AG20443 (cell line): ENCODE measurements at places on chromosomes 4 and X.
A peak's percentile ranks its signal among the peaks of the same experiment; 100 is the strongest.

- no peak for DNase-seq
These were observed 114.0 kb downstream of the BCOR start for GRCh38 chrX:39983715-39984114.

DNA sequence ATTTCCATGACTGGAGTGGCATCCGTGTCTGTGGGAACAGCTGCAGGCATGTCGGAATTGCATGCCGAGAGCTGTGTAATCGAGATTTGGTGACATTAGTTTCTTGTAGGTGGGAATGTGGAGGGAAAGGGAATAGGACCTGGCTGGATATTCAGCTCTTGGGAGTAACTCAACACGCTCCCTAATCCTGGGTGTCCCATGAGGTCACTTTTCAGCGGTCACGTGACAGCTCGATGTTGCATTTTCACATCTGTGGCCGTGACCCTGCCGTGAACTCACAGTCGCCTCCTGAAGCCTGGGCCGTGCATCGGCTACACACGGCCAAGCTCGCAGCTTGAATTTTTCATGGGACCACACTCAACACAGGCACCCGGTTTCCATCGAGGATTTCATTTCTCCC lies 25.8 kb upstream of the PSAPL1 start:
- DNase-seq: no peak

GRCh38 chr4:106316773-106317409 lies 541 bp downstream of the AIMP1 start:
- no peak for DNase-seq

- no peak for DNase-seq
These were observed 124.1 kb upstream of the LIMCH1 start for GRCh38 chr4:41413670-41414411.

GRCh38 chr4:5988086-5988845 lies 30.0 kb downstream of the C4orf50 start:
- DNase-seq: no peak

- no peak for DNase-seq
These were observed 718.1 kb downstream of the SMARCA1 start for GRCh38 chrX:128805236-128805635.

DNA sequence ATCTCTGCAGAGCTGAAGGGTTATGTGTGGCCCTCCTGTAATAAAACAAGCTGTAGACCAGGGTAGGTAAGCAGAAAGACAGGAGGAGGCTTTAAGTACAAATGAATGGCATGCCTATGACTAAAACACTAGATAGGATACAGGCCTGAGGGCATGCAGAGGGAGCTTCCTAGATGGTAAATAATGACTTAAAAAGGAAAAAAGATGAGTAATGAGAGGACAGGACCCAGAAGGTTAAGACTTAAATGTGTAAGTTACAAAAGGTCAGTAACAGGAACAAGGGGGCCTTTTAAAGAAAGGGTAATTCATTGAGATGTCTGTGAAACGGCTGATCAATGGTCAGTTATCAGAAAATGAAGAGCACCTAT lies 194.8 kb downstream of the SOWAHB start:
- DNase-seq: no peak

DNA sequence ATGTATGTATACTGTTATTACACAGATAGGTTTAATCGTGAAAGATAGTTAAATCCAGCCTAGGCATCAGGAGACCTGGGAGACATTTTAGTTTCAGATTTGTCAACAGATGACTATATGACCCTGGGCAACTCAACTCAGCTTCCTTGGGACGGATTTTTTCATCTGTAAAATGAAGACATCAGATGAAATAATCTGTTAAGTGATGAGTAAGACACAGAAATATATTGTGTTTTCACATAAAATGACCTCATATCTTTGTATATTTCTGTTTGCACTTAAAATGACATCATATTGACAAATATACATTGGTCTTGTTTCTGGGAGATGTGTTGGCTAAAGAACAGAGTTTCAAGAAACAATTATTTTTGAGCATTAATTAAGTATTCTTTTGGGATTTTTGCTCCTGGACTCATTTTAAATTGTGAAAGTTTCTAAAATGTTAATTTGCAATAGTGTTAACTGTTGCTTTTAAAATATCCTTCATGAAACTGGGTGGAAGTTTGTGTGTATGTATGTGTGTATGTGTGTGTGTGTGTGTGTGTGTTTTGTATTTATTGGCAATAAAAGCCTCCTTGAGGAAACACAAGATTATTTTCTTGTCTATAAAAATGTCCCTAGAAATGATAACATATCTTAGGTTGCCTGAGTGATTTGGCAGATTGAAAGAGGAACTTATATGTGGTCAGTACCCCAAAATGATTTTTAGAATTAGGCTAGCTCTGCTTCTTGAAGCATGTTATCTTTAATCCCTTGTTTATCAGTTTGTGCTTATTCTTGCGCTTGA lies 29.1 kb upstream of the MMAA start:
- DNase-seq: no peak

DNA sequence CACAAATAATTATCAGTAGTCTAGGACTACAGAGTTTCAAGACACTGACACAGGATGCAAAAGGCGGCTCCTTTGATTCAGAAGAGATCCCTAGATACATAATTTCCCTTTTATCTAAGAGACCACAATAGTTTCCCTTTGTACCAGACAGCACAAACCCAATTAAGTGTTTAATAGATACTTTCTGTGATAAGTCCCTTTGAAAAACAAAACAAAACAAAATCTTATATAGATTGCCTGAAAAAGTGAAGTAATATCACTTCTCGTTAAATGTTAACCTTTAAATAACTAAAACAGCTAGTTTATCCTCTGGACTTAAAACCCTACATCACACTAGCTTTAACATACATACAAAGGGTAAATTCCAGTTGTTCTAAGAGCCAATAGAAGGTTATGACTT lies 49.9 kb downstream of the APBB2 start:
- no peak for DNase-seq

DNA sequence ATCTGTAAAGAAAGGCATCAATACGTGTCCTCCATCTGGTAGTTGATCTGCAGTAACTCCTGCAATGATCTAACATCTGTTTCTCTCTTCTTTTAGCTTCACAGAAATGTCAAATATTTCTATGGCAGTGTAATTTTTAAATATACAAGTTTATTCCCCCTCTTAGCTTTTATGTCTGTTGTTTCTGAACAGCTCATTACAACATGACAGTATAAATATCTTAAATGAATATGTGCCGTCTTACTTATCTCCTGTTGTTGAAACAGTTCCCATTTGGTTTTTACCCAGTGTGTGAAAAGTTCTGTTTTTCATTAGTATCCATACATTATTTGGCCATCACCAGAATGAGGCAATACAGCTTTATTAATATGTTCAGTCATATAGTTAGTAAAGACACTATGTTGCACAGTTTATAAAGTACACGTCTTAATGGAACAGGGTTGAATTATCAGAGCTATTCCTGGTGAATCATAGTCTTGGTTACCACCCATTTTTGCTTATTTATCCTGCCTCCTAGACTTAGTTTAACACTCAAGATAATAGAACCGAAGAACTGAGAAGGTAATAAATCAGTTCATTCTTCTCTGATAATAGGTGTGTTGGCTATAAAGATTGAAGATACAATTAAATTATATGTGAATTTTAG lies 321.6 kb downstream of the TENM3 start:
- no peak for DNase-seq

DNA sequence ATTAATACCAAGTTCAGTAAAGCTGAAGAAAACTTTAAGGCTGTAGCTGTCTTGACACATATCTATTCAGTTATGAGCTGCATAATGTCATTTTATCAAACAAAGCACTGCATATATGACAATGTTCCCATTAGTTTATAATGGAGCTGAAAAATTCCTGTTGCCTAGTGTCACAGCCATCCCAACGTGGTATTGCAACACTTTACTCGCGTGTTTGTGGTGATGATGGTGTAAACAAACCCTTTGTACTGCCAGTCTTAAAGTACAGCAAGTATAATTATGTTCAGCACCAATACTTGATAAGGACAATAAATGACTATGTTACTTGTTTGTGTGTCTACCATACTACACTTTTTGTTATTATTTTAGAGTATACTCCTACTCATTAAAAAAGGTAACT lies 1415.6 kb upstream of the PCDH7 start:
- DNase-seq: no peak

GRCh38 chr4:137307806-137308205 lies 224.5 kb downstream of the PCDH18 start:
- peak; percentile 63 for DNase-seq

GRCh38 chr4:128775477-128775876 lies 34.0 kb upstream of the JADE1 start:
- DNase-seq: no peak

DNA sequence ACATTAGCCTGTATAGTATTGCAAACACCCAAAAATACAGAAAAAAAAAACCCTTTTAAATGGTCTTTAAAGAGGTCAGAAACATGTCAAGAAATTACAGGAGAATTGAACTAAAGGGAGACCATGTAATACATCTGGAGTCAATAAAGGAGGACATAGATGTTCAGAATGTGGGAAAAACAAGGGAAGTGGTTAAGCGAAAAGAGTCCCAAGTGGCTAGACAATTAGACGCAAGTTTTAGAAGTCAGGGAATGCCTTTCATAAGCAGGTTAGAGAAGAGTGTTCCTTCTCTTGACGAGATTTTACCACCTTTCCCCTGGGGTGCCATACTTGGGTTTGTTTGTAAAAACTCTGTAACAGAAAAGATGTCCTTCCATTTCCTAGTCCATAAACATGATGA lies 7.8 kb downstream of the LNX1 start:
- no peak for DNase-seq

DNA sequence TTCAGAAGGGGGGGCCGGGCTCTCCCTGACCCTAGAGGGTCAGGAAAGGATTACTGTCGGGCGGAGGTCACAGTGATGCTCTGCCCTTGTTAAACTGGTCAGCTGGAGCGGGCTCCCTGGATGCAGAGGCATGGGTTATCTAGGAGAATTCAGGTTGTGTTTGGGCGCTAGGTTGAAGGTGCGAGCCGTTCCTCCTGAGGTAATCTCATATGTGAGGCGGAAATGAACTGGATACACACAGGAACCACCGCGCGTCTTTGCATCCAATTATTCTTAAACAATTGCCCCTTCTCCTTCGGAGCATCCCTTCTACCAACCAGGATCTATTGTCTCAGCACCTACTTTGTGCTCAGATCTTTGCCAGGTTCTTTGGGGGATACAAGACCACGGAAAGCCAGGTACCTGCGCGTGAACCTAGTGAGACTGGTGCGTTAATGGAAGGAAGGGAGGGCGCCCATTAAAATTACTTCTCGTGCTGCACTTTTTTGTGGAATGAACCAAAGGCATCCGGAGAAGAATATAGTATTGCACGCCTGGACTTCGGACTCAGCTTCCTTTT lies 28.4 kb downstream of the HAND2 start:
- DNase-seq: no peak
